Activated naive CD8-positive, alpha-beta T cell treated with anti-CD3 and anti-CD28 coated beads, Interleukin-2, amount 50 U/mL, for 24 hours (primary cell): ENCODE measurements at places on chromosomes 2 and 18.

DNA sequence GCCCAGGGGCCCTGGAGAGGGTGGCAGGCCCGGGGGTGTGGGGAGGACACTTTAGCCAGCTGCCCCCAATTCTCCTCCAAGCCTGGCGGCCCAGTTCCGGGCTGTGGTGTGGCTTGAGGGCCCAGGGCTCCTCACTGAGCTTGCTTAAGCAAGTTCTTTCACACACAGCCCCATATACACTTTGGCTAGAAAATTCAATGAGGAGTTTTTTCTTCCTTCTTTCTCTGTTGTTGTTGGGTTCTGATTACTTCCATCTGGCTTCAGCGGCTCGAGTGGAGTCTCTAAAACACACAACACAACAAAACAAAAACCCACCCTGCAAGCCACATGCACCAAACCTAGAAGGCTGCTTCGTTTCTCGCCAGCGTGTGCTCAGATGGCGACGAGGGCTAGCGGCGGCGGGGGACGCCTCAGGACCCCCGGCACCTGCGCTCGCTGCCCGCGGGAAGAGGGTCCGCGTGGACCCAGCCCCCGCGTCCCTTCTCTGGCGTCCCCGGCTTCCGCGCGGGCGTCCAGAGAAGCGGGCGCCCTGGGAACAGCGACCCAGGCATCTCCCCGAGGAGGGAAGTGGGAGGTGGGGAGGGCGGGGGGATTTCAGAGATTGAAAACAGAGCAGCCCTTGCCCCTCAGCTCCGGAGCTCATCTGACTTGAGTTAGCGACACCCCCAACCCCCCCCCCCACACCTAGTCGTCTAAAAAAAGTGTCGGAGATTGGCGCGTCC is 577 bp upstream of the GLI2 start:
- H3K27me3 ChIP-seq = peaks cover 63% of the 10 kb centered on the region
- no peak for DNase-seq
- no peaks in the 10 kb centered on the region for H3K36me3 ChIP-seq
- H3K4me3 ChIP-seq = no peak overlapping the region
- H3K4me1 ChIP-seq = peaks cover 2% of the 10 kb centered on the region

DNA sequence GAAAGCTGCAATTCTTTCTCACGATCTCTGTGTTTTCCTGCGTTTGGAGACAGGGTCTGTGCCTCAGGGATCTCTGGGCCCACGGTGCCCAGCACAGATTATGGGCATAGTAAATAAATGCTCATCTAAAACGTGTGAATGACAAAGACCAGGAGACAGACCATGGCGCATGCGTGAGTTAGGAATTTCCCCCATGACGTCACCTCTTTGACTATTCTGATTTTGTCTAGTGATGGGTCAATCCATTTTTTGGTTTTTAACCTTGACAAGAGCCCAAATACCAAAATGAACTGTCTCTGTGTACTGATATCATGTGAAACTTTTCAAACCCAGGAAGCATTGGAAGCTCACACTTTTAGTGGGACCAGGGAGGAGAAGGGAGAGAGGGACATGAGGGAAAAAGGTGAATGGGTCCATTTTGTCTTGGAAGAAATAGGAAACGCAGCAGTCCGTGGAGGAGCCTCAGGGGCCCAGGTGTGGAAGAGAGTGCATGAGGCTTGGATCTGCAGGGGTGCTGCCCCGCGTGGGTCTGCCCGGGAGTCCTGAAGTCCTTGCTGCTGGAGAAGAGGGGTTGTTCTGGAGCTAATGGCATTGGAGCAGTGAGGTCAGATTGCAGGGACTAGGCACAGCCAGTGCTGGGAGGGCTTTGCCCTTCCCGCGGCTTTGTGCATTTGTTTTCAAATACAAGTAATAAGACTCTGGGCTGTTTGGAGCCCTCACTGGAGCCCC is 172.2 kb downstream of the ASB1 start:
- H3K27me3 ChIP-seq = peaks cover 18% of the 10 kb centered on the region
- no peaks in the 10 kb centered on the region for H3K4me1 ChIP-seq
- no peak overlapping the region for H3K4me3 ChIP-seq
- DNase-seq = no peak
- no peaks in the 10 kb centered on the region for H3K36me3 ChIP-seq

DNA sequence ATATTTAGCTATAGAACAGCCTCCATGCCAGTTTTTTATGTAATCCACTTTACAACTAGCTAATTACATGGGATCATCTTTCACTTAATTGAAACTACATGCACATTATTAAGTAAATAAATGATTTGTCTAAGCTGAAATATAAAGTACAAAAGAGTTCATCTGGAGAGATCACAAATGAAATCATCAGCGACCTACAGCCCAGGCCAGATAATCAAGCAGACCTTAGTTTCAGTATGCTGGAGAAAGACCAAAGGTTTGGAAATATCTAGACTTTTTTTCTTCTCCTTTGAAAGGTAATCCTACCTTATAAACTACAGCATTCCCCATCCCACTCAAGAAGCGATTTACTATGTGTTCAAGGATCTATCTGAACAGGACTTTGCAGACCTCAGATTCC is 26.5 kb downstream of the FIGN start:
- no peak overlapping the region for H3K27ac ChIP-seq
- no peaks in the 10 kb centered on the region for H3K27me3 ChIP-seq
- no peak for DNase-seq
- no peaks in the 10 kb centered on the region for H3K36me3 ChIP-seq
- no peak overlapping the region for H3K4me3 ChIP-seq
- H3K4me1 ChIP-seq = no peaks in the 10 kb centered on the region

GRCh38 chr18:74683573-74683972 is 85.9 kb downstream of the ZNF407 start:
- no peak overlapping the region for H3K27ac ChIP-seq
- H3K36me3 ChIP-seq = peaks cover 25% of the 10 kb centered on the region
- H3K4me1 ChIP-seq = peaks cover 3% of the 10 kb centered on the region
- H3K4me3 ChIP-seq = no peak overlapping the region
- no peaks in the 10 kb centered on the region for H3K27me3 ChIP-seq

GRCh38 chr2:11364565-11364887 is 20.1 kb upstream of the ROCK2 start:
- no peaks in the 10 kb centered on the region for H3K4me1 ChIP-seq
- no peak overlapping the region for H3K27ac ChIP-seq
- no peak for DNase-seq
- H3K27me3 ChIP-seq = peaks cover 2% of the 10 kb centered on the region

DNA sequence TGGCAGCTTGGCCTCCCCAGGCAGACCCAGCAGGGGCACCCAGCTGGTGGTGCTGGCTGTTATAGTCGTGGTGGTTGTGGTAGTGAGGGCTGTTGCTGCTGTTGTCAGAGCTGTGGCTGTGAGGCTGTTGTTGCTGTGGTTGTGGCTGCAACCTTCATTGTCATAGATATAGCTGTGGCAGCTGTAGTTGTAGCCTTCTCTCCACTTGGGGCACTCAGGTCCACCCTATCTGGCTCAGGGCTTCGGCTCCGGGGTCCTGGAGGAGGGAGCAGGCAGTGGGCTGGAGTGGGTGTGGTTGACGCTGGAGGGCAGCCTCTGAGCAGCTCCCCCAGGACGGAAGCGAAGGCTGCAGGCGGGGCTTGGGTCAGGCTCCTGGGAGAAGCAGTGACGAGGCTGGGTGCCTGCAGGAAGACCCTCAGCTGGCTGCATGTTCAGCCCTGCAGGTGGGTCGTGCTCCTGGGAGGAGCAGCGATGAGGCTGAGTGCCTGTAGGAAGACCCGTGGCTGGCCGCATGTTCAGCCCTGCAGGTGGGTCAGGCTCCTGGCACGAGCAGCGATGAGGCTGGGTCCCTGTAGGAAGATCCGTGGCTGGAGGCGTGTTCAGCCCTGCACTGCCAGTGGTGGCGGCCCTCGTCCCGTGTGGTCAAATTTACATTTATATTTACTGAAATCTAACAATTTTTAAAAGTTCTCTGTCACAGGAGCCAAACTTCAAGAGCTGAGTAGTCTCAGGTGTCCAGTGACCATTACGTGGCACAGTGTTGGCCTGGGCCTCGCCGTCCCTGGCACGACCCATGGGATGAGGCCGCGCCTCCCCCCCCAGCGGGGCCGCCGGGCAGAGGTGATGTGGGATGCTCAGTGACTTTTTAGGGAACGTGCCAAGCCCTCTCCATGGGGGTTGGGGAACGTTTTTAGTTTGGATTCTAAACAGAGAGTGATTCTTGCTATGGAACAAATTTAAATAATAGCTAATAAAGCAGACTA is 79.2 kb upstream of the PXDN start:
- H3K4me3 ChIP-seq = no peak overlapping the region
- no peak overlapping the region for H3K27ac ChIP-seq
- H3K4me1 ChIP-seq = no peaks in the 10 kb centered on the region
- DNase-seq = no peak

DNA sequence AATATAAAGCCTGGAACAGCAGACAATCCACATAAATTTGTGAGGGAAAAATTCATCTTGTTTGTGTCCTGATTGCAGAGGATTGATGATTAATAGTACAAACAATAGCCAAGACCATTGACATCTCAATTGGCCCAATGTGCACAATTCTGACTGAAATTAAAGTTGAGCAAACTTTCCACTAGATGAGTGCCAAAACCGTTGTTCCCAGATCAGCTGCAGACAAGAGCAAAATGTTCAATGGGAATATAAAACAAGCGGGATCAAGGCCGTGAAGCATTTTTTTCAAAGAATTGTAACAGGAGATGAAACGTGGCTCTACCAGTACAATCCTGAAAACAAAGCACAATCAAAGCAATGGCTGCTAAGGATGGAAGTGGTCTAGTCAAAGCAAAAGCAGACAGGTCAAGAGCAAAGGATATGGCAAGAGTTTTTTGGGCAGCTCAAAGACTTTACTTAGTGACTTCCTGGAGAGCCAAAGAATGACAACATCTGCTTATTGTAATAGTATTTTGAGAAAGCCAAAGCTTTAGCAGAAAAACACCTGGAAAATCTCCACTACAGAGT is 55.9 kb upstream of the KIF5C start:
- H3K4me3 ChIP-seq = no peak overlapping the region
- no peak for DNase-seq
- H3K4me1 ChIP-seq = peaks cover 15% of the 10 kb centered on the region
- H3K27me3 ChIP-seq = peaks cover 20% of the 10 kb centered on the region

GRCh38 chr2:236790963-236791362 is 221.3 kb downstream of the ACKR3 start:
- no peak for DNase-seq
- H3K4me1 ChIP-seq = no peaks in the 10 kb centered on the region
- peaks cover 2% of the 10 kb centered on the region for H3K27me3 ChIP-seq

- H3K27ac ChIP-seq = no peak overlapping the region
- H3K4me3 ChIP-seq = no peak overlapping the region
- no peaks in the 10 kb centered on the region for H3K4me1 ChIP-seq
- no peaks in the 10 kb centered on the region for H3K36me3 ChIP-seq
- H3K27me3 ChIP-seq = no peaks in the 10 kb centered on the region
- no peak for DNase-seq
Measured at GRCh38 chr2:154762638-154763037, 64.1 kb downstream of the KCNJ3 start.

GRCh38 chr2:3324404-3325281 is 53.0 kb downstream of the EIPR1 start:
- peaks cover 12% of the 10 kb centered on the region for H3K36me3 ChIP-seq
- no peak overlapping the region for H3K4me3 ChIP-seq
- H3K27me3 ChIP-seq = no peaks in the 10 kb centered on the region
- no peak overlapping the region for H3K27ac ChIP-seq
- no peak for DNase-seq

- H3K27me3 ChIP-seq = no peaks in the 10 kb centered on the region
- no peak overlapping the region for H3K4me3 ChIP-seq
- peaks cover 2% of the 10 kb centered on the region for H3K36me3 ChIP-seq
- no peak overlapping the region for H3K27ac ChIP-seq
Measured at GRCh38 chr18:45012286-45012685, 331.6 kb downstream of the SETBP1 start.

DNA sequence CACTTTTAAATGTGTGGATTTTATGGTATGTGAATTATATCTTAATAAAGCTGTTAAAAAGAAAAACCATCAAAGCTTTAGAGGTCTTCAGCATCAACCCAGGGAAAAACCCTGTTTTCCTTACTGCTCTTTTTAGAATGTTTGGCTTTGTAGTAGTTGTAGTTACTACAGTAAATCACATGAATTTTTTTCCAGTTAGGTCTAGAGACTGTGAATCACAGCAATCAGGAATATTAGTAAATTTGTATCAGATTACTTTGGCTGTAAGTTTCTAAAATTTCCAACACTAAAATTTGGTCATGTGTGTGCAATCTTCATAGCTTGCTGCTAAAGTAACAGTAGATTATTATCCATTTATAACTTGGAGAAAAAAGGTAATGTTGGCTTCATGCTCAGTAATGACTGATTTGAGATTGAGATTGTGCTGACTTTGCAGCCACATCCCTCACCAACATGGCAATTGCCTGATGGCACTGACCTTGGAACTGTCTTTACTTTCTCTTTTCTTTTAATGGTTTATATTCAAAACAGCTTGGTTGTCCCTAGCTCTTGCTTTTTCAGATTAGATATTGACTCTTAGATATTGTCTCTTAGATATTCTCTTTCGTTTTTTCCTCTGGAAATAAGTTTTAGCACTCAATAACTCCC is 41.1 kb downstream of the LCLAT1 start:
- H3K4me3 ChIP-seq = no peak overlapping the region
- DNase-seq = no peak
- H3K4me1 ChIP-seq = peaks cover 48% of the 10 kb centered on the region
- peaks cover 8% of the 10 kb centered on the region for H3K36me3 ChIP-seq
- no peaks in the 10 kb centered on the region for H3K27me3 ChIP-seq

- no peaks in the 10 kb centered on the region for H3K27me3 ChIP-seq
- peaks cover 19% of the 10 kb centered on the region for H3K36me3 ChIP-seq
- peak overlapping the region; percentile 98 for H3K27ac ChIP-seq
- no peak for DNase-seq
- peak overlapping the region; percentile 96 for H3K4me3 ChIP-seq
Measured at GRCh38 chr2:111884592-111884964, 585 bp upstream of the ANAPC1 start.

GRCh38 chr2:109247812-109248211 is 118.8 kb downstream of the SH3RF3 start:
- no peaks in the 10 kb centered on the region for H3K36me3 ChIP-seq
- no peak for DNase-seq

DNA sequence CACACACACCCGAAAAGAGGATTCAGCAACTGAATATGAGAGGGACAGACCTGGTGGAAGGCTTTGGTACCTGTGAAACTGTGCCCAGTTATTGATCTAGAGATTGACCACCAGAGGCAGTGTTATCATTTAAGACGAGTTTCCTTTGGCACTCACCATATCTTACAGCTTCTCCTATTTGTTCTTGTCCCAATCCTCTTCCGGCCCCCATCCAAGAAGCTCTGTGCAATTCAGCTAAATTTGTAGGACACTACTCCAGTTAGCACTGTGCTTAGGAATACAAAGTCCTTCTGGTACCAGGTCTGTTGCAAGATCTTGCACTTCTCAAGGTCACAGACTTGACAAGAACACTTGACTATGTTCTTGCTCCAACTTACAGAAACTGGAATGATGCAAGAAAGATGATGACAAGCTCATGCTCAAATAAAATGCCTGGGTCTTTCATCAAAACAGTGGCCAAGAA is 177.7 kb downstream of the TMEM247 start:
- no peaks in the 10 kb centered on the region for H3K27me3 ChIP-seq
- no peak overlapping the region for H3K27ac ChIP-seq
- H3K36me3 ChIP-seq = no peaks in the 10 kb centered on the region
- DNase-seq = no peak
- no peaks in the 10 kb centered on the region for H3K4me1 ChIP-seq
- H3K4me3 ChIP-seq = no peak overlapping the region

- no peak for DNase-seq
- H3K4me3 ChIP-seq = no peak overlapping the region
Measured at GRCh38 chr2:54502731-54503130, 46.6 kb downstream of the SPTBN1 start.

- DNase-seq = no peak
- no peaks in the 10 kb centered on the region for H3K36me3 ChIP-seq
- no peaks in the 10 kb centered on the region for H3K27me3 ChIP-seq
- H3K27ac ChIP-seq = no peak overlapping the region
Measured at GRCh38 chr18:60182223-60182622, 190.4 kb downstream of the MC4R start.
